ENCODE measurements at places on chromosomes 11 and 22.

DNA sequence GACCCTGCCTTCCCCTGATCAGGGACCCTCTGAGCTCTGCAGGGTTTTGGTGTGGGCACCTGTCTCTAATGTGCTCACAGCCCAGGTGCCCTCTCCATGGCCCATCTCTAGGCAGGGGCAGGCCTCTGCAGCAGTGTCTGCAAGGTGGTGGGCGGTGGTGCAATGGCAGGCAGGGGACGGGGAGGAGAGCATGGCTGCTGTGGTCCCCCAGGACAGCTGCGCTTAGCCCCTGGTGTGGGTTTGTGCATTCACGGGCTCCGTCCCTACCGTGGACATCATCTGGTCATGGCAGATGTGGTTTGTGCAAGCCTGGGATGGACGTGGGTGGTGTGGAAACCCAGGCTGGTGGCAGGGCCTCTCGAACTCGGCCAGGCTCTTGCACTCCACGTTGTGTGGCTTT is 443.1 kb downstream of the TBC1D22A start:
- no peak for DNase-seq

GRCh38 chr22:33529424-33530113 is 390.7 kb downstream of the LARGE1 start:
- no peak for DNase-seq

GRCh38 chr11:7714786-7715185 is 8.5 kb upstream of the OVCH2 start:
- DNase-seq: no peak

GRCh38 chr11:57277845-57278720 is 41.0 kb upstream of the APLNR start:
- peak; percentile 62 for DNase-seq

GRCh38 chr11:101723371-101723770 is 139.6 kb upstream of the TRPC6 start:
- DNase-seq: no peak

- no peak for DNase-seq
Observed at GRCh38 chr11:133559382-133559781, 27.1 kb upstream of the OPCML start.
